ENCODE measurements at places on chromosomes 1 and 21.

DNA sequence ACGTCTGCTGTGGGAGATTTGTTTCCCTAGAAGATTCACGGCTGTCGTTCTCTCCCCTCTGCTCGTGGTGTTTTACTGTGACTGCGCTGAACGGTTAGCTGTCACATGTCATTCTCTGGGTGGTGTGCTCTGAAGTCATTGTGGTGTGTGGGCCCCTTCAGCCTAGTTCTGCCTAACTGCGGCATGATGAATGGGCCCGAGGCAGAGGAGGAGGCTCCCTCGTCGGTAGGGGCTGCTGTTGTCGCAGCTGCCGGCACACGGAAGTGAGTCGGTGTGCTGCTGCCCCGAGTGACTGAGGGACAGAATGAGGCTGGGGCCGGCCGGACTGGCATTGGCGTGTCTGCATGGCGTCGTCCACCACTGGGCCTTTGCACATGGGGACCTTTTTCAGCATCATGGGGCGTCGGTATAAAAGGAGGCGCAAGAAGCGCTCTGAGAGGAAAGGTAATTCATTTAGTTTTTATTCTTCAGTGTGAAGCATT is 77.9 kb downstream of the ADARB1 start:
- no peak for DNase-seq

- DNase-seq, result peak; percentile 28
Measured at GRCh38 chr1:40153073-40153770, 8.0 kb upstream of the RLF start.

- DNase-seq, result no peak
Measured at GRCh38 chr21:15552914-15553494, 176.8 kb upstream of the USP25 start.

DNA sequence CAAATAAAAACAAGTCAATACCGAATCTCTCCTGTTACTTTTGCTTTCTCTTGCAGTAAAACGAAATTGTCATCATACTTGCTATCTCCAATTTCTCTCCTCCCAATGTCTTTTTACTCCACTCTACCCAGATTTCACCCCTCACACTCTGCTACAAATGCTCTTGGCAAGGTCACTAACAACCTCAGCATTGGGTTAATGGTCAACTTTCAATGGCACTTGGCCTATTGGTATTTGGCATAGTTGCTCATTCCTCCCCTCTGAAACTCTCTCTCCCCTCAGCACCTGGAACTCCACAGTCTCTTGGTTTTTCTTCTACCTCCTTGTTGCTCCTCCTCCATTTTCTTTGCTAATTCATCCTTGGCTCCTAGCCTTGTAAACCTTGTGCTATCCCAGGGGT is 367.3 kb downstream of the PTPRU start:
- DNase-seq, result no peak

- DNase-seq, result no peak
Measured at GRCh38 chr1:173114346-173114745, 63.6 kb upstream of the TNFSF18 start.

DNA sequence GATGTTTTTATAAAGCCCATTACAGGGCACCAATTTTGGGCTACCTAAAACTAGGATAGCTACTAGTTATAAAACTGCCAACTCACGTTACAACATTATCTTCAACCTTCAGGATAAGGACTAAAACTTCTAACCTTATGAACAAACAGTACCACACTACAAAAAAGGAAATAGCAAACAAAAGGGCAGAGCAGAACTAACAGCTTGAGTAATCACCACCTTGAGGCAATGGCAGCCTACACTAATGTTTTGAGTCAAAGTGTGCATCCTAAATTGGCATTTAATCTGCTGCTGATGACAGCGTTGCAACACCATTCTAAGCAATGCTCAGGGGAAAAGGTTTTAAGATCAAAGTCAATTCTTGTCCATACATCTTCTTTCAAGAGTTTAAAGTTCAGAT is 27.2 kb downstream of the PTP4A2 start:
- DNase-seq, result no peak

- peak; percentile 9 for DNase-seq
Measured at GRCh38 chr1:217363319-217363718, 267.6 kb downstream of the GPATCH2 start.

- no peak for DNase-seq
Measured at GRCh38 chr1:100611086-100611485, 73.1 kb downstream of the GPR88 start.

DNA sequence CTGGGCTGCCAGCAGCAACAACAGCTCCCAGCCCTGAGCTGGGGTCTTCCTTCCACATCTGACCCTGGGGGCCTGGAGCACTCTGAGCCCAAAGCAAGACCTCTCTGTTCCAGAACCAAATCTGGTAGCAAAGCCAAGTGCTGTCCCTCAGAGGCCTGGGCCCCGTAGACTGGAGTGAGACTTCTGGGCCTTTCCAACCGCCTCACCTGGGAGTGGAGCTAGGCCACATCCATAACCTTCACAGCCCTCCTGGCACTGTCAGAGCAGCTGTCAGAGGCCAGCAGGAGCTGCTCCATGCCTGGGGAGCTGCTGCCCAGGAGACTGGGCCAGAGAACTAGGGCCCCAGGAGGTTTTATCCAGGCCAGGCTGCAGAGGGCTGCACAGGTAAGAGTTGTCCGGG is 15.4 kb upstream of the SLC5A9 start:
- no peak for DNase-seq

- DNase-seq, result no peak
Measured at GRCh38 chr1:215079456-215079855, 3.1 kb upstream of the KCNK2 start.

GRCh38 chr1:111861523-111861922 is 105.8 kb downstream of the DDX20 start:
- no peak for DNase-seq

GRCh38 chr1:44460107-44460882 is 55.2 kb downstream of the RNF220 start:
- no peak for DNase-seq

- DNase-seq, result no peak
Measured at GRCh38 chr1:51686450-51686849, 69.6 kb downstream of the OSBPL9 start.

DNA sequence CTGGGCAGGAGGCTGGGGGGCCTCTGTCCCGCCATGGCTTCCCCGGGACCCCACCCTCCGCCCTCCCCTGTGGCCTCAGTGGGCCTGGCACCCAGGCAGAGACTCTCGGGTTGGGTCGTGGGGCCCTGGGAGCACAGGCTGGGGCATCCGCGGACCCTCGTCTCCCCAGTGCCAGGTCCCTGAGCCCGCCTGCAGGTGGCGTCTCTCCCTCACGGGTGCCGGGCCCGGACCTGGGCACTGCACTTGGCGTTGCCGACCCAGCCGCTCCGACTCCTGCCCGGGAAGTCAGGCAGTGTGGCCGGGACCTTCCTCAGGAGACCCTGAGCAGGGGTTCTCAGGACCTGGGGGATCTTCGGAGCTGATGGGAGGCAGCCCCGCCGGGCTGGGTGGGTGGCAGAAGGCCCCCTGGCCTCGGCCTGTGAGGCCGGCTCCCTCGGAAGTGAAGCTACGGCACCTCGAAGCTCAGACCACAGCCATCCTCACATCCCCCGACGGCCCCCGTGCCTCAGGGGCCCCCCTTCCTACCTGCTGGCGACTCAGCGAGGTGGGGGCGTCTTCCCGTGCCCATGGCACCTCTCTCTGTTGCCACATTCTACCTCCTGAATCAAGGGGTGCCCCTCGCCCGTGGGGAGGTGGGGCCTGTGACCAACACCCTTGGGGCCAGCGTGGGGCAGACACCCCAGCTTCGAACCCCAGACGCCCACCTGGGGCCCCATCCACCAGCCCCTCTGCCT is 6.4 kb upstream of the C1orf159 start:
- no peak for DNase-seq

GRCh38 chr21:41460578-41461527 is 34.8 kb downstream of the MX1 start:
- DNase-seq, result peak; percentile 33

- no peak for DNase-seq
Measured at GRCh38 chr1:116571215-116571919, 541 bp upstream of the CD58 start.

DNA sequence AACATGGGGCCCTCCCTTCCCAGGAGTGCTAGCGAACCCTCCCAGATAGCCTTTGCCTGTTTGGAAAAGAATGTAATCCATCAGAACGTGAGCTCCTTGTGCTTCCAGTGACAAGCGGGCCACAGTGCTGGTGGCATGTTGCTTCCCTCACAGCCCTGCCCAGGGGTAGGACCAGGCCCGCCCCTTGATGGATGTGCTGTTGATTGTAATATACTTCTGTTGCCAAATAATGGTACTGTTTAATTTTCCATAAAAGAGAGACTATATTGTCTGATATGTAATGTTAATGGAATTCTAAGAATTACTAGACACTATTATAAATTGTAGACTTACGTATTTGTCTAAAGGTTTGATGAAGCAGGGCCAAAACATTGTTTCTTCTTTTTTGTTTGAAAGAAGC is 16.4 kb downstream of the ATP5PO start:
- DNase-seq, result no peak

GRCh38 chr1:32056598-32056997 is 16.1 kb upstream of the TMEM39B start:
- no peak for DNase-seq

- DNase-seq, result no peak
Measured at GRCh38 chr21:27257226-27257625, 290.3 kb upstream of the ADAMTS5 start.

GRCh38 chr1:173276922-173277800 is 70.0 kb upstream of the TNFSF4 start:
- DNase-seq, result no peak

DNA sequence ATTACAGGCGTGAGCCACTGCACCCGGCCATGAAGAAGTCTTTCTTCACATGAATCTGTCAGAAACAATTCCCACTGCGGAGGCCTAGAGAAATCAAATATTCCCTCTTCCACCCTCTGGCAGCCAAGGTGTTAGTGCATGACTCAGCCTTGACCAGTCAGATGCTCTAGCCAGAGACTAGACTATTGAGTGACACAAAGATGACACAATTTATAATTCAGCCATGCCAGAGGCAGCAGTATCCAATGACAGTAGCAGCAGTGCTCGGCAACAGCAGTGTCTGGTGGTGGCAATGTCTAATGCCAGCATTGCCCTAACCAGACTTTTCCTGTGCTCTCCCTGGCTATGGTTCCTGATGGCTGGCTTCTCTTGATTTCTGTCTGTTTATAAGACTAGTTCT is 8.7 kb downstream of the CTXND2 start:
- DNase-seq, result no peak

- no peak for DNase-seq
Measured at GRCh38 chr1:22323141-22323845, 128.4 kb upstream of the ZBTB40 start.

- no peak for DNase-seq
Measured at GRCh38 chr1:157096881-157097280, 2.7 kb downstream of the ETV3L start.

GRCh38 chr1:100721526-100722207 is 2.1 kb downstream of the VCAM1 start:
- peak; percentile 86 for DNase-seq

DNA sequence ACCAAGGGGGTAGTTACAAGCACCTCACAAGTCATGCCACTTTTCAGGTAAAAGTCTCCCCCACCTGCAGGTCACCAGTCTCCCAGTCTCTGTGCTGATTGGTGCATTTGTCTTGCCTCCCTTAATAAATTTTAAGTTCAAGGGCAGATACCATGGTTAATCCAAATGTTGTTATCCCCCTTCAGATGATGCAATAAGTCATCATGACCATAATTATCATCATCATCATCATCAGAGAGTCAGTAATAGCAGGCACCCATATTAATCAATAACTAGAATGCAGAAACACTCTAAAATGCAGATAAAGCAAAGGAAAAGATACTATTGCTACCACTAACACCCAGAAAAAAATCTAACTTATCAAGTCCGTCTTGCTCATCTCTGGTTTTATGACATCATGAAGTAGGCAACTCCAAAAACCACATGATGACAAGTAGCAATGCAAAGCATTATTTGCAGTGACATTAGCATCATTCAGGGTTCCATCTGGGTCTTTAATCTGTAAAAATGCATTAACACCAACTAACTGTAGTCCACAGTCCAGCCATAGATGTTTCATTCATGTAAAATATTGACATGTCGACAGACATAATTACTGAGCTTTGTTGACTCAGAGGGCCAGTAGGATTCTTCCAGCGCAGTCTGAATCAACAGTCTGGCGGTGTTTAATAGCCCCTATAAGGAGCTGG is 492.0 kb upstream of the RUNX1 start:
- DNase-seq, result peak; percentile 82

- no peak for DNase-seq
Measured at GRCh38 chr1:161046605-161047228, 940 bp upstream of the USF1 start.

DNA sequence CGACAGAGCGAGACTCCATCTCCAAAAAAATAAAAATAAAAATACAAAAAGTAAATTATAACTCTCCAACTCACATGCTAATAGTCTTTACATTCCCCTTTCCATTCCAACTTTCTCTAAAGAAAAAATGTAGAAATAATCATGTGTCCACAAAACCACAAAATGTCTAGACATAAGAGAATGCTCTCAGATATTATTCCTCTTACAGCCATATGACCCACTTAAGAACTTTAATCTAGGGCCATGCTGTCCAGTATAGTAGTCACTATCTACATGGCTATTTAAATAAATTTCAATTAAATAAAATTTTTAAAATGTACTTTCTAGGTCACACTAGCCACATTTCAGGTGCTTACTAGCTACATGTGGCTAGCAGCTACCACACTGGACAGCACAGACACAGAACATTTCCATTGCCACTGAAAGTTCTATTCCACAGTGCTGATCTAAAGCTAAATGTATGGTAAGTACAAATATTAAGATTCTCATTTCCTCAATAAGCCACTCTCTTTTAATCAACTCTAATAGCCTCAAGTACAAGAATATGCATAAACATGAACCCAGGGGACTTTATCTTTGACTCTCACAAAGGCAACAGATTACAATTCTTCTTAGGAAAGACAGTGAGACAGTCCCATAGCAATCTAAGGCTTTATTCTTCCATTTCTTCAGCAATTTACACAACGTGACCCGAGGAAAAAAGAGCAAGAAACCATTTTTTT is 138.6 kb downstream of the RERE start:
- no peak for DNase-seq

GRCh38 chr1:247118946-247119446 is 14.8 kb upstream of the ZNF669 start:
- DNase-seq, result no peak

All from skeletal muscle cell (primary cell).